ENCODE measurements at places on chromosomes 16 and 17.

GRCh38 chr16:57147381-57148221, 38.2 kb downstream of the PSME3IP1 start:
- no peak for DNase-seq

- DNase-seq = no peak
These were observed 502.6 kb downstream of the TMEM114 start for GRCh38 chr16:8087597-8088289.

GRCh38 chr16:75446416-75446815, 13.1 kb upstream of the CFDP1 start:
- DNase-seq = no peak

- no peak for DNase-seq
These were observed 8.8 kb downstream of the BEAN1 start for GRCh38 chr16:66435896-66436295.

- DNase-seq = no peak
These were observed 36.1 kb downstream of the GOSR1 start for GRCh38 chr17:30513346-30513745.

GRCh38 chr16:67731071-67731752, 12.1 kb upstream of the GFOD2 start:
- no peak for DNase-seq

- no peak for DNase-seq
These were observed 1.0 kb downstream of the HOXB5 start for GRCh38 chr17:48592577-48592976.

DNA sequence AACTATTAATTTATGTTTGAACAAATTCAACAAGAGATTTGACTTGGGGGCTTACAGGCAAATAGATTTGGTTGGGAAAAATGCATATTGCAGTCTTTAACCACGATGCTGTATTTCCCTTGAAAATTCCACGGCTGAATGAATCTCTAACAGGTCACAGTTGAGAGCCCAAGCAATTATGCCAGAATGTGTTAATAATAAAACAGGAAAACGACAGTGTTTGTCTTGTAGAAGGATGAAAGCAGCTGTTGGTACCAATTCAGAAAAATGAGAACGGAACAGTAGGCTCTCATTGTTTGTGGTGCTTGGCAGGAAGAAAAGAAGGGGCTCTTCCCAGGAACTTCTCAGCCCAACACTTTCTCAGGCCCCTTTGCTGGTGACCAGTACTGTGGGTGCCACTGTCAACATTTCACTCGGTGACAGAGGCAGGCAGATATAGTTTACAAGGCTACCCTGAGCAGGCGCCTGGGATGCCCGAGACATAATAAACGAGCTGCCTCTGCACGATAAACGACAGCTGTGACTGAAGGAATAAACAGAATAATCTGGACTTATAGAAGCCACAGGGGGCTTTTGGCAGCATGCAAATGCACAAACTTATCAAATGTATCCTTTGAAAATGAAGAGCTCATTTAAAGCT, 387.1 kb downstream of the HS3ST4 start:
- DNase-seq = no peak

- no peak for DNase-seq
These were observed 740 bp upstream of the ATP6V0D1 start for GRCh38 chr16:67481561-67482232.

GRCh38 chr16:85208643-85209520, 96.6 kb upstream of the CIBAR2 start:
- no peak for DNase-seq

- no peak for DNase-seq
These were observed 75.4 kb downstream of the ARHGAP17 start for GRCh38 chr16:24939738-24940137.

- no peak for DNase-seq
These were observed 63.9 kb upstream of the ARL4D start for GRCh38 chr17:43334738-43335402.

DNA sequence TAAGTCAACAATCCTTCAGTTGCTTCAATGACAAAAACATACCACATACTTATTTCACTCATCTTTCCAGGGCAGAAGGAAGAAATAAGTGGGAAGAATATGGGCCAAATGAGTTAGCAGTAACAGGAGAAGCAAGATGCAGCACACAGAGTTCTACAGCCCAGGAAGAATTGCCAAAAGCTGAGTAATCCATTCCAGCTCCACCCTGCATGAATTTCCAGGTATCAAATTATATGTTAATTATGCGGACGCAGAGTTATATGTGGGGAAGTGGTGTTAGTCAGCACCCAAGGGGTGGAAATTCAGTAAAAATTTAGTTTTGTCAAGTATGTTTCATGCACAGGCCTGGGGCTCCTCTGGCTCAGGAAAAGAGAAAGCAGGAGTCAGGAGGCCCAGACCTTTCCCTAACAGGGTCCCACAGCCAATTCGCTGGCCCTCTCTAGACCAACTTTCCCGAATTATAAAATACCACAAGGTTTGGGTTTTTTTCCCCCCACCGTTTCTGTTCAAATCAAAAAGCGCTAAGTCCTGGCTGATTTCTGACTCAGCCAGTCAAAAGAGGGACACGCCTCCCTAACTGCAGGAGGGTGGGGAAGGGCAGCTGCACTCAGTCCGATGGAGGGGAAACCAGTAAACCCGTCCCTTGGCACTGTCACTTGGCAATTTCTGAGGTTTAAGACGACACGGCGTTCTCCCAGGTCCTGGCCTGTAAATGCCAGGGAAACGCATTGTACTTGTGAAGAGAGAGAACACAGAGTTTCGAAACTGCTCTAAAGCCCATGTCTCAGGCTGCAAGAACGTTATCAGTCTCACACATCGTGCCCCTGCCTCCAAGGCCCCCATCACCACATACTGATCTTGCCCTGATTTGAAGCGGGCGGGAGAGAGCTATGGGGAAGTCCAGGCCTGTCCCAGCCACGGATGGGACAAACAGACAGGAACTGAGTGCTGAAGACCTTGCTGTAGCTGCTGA, 58.1 kb downstream of the ZFHX3 start:
- no peak for DNase-seq

DNA sequence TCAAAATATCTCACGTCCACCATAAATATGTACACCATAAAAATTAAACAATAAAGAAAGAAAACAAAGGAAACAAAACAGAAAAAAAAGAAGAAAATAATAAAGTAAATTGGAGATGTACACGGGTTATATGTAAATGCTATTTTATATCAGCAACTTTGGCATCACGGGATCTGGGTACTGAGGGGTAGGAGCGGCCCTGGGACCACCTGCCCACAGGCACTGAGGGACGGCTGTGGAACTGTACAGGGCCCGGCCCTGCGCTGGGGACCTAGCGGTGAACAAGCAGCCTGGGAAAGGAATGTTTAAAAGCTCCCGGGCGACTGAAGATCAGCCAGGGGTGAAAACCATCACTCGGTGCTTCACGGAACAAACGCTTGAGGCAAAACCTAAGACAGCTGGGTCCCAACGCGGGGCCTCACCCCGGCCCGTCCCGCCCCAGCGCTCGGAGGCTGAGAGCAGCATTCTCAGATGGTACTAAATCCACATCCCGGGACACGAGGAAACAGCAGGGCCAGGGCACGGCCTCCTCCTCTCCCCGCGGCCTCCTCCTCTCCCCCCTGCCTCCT, 31.2 kb downstream of the NXN start:
- DNase-seq = no peak

GRCh38 chr16:57316390-57317017, 32.0 kb upstream of the PLLP start:
- DNase-seq = no peak

GRCh38 chr16:87322833-87323726, 5.9 kb upstream of the C16orf95 start:
- DNase-seq = no peak

DNA sequence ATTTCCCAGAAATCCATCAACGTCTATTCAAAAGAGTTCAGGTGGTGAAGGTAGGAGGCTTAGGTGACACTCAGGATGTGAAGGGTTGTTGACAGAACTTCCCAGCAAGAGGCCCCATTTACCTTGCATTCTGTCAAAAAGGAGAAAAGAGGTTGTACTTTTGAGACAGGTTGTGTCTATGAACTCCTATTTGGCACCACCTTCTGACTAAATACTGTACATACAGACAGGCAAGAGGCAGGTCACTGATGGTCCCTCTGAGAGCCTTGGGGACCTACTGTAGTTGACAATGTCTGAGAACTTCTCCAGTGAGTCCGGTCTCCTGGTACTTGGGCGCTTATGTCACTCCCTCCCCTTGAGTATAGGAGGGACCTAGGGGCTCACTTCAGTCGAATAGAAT, 479.3 kb upstream of the ZFHX3 start:
- no peak for DNase-seq

DNA sequence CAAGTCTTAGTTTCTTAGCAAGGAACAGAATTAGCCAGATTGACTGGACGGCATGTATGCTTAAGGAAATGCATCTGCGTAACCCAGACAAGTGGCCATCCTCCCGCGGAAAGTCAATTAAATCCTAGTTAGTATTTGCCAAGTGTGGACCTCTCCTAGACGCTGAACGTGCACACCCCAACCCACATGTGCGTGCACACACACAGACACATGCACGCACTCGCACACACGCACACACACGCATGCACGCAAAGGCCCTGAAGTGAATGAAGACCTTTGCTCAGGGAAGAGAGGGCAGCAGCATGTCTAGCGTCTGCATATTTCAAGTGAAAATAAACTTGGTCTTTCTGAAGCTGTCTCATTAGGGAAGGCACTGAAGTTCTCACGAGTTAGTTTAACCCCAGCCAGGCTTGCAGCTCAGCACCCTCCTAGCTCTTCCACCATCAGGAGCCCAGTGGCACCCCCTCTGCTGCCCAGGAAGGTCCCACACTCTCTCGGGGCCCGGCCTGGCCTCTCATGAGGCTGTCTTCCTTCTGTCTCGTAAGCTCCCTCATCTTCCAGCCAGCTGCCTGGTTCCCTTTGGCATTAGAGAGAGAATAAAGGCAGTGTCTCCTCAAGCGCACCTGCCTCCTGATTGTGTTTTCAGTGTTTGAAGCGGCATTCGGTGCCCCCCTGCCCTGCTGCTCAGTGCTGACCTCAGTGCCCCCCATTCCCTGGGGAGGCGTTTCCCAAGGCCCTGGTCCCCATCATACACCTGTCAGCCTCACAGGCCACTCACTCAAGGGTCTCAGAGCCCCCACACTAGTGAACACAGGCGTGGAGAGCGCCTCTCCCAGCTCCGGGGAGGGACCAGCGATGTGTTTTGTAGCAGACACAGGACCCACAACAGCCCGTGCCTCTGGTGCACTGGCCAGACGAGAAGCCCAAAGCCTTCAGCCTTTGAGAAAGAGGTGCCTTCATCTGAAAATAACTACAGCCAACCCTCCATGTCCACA, 52.2 kb upstream of the CHMP6 start:
- no peak for DNase-seq

- no peak for DNase-seq
These were observed 28.4 kb downstream of the DNAH2 start for GRCh38 chr17:7745748-7746470.

DNA sequence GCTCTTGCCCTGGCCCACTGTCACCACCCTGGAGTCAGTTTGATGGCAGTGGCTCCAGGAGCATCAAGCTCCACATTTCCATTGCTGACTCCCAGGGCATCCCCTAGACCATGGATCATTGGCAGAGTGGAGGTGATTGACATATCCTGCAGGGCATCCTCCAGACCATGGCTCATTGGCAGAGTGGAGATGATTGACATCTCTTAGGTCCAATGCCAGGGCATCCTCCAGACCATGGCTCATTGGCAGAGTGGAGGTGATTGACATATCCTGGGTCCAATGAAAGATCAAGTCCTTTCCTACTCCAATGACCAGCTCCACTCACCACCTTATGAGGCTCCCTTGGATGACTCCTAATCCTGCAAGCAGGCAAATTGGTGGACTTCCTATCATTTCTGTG, 174.3 kb upstream of the NLRP1 start:
- no peak for DNase-seq

- no peak for DNase-seq
These were observed 13.5 kb downstream of the CA4 start for GRCh38 chr17:60163108-60163784.

GRCh38 chr16:57049678-57050077, 42.7 kb upstream of the CPNE2 start:
- no peak for DNase-seq

DNA sequence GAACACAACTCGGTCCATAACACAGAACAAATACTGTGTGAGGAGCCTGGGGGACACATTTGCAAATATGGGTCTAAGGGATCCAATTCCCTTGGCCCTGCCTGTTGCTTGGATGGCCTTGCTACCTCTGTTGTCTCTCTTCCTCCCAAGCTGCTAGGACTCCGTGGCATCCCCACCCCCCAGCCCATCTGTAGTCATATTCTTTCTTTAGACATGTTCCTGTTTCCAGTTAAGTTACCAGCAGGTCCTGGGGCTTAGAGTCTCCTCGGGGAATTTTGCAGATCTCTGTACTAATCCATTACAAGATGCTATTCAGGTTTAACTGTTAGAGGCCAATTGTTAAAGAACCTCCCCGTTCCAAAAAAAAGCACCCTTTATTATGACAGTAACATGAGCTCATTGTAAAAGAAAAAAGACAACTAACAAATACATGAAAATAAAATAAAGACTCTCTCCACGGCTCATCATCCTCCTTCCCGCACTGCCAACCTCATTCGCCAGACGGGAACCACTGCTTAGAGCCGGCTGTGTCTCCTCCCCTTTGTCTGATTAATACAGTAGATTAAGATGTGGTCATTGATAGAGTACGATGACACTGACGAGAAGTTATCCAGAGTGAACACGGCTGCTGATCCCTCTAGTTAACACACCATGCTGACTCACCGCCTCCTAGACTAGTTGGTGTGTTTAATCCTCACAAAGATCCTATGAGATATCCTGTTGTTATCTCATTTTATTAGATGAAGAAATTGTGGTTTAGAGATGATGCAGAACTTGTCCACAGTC, 22.2 kb downstream of the HS3ST4 start:
- DNase-seq = no peak

DNA sequence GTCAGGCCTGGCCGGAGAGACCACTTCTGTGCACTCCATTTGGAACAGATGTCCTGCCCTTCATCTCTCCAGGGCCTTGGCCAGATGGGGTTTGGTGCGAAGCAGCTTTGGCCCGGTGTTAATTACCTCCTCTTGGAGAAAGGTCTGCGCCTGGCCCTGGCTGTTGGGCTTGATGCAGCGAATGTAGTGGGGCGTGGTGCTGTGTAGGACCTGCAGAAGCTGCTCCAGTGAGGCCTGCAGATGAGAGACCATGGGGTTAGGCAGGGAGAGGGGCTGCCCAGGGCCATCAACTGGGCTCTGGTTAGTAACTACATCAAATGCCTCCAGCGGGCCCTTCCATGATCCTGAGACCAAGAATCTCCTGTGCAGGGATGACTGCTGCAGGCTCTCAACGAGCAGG, 18.7 kb downstream of the ZNHIT3 start:
- DNase-seq = no peak

DNA sequence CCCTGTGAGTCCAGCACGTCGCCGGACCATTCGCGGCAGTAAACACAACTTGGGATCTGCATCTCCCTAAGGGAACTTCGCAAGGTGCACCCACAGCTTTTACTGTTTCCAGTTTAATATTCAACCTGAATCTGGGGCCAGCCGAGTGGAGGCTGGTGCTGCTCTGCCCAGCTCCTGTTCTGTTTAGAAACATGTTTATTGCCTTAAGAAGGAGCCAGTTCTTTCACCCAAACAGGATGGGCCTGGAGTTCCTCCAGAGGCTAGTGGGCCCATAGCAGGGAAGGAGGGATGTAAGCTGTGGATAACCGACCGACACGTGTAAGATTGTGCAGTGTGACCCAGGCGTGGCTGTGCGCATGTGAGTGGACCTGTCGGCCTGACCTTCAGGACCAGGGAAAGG, 17.4 kb downstream of the TBC1D24 start:
- DNase-seq = no peak

- no peak for DNase-seq
These were observed 71.8 kb downstream of the KPNA2 start for GRCh38 chr17:68107373-68107772.
